Right lung (tissue), 10 donors: ENCODE measurements at places on chromosomes 13 and 19.

- DNase-seq: no peak
Observed at GRCh38 chr13:110330491-110331011, 23.5 kb downstream of the COL4A2 start.

GRCh38 chr13:79847882-79848592 lies 367.1 kb downstream of the NDFIP2 start:
- no peak for DNase-seq

DNA sequence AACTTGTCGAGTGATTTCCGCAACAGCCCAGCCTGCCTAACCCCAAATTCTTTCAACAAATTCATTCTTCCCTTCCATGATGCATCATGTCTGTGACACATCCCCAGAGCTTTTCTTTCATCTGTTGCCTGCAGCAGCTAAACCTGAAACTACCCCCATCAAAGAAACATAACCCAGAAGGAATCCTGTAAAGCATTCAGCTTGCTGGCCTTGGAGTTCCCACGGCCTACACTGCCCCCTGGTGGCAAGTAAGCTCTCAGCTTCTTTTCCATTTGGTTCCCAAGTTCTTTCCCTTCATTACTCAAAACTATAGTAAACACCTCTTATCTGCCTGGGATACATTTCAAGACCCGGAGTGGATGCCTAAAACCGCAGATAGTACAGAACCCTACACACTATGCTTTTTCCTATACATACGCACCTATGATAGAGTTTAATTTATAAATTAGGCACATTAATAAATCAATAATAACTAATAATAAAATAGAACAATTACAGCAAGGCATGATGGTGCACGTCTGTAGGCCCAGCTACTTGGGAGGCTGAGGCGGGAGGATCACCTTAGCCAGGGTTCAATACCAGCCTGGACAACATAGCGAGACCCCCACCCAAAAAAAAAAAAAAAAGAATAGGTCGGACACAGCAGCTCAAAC lies 7.4 kb downstream of the ETHE1 start:
- peak; percentile 81 for DNase-seq

DNA sequence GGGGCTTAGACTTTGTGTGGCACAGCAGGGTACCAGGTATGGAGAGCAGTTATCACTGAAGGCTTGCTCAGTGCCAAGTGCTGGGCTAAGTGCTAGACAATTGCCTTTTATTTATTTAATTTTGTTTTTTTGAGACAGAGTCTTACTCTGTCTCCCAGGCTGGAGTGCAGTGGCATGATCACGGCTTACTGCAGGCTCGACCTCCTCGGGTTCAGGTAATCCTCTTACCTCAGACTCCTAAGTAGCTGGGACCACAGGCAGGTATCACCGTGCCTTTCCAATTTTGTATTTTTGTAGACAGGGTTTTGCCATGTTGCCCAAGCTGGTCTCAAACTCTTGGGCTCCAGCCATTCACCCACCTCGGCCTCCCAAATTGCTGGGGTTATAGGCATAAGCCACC lies 256.9 kb downstream of the ZNF536 start:
- DNase-seq: no peak

GRCh38 chr13:46812301-46812797 lies 15.4 kb upstream of the ESD start:
- DNase-seq: no peak

GRCh38 chr13:43383498-43384165 lies 360.2 kb downstream of the DNAJC15 start:
- no peak for DNase-seq

GRCh38 chr13:98536729-98537128 lies 40.2 kb downstream of the STK24 start:
- no peak for DNase-seq

- no peak for DNase-seq
Observed at GRCh38 chr13:60351326-60351725, 45.7 kb upstream of the TDRD3 start.

GRCh38 chr19:13078897-13079541 lies 23.6 kb downstream of the LYL1 start:
- DNase-seq: no peak
